ENCODE measurements at places on chromosomes 1 and 21.

GRCh38 chr21:44849616-44850130 lies 23.8 kb downstream of the PTTG1IP start:
- no peak for DNase-seq

DNA sequence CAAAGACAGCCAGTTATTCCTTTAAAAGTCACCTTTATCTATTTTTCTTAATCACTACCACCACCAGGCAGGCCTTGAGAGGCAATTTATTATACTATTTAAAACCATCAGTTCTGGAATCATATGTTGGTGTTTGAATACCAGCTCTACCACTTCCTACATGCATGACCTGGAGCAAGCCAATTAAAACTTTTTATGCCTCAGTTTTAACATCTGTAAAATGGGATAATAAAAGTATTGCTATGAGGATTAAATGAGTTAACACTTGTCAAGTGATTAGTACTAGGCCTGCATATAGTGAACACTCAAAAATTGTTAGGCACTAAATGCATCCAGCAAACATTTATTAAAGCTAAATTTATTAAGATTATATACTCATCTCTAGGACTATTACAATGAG lies 49.2 kb upstream of the ADORA3 start:
- no peak for DNase-seq

- DNase-seq = no peak
Measured at GRCh38 chr1:237542525-237543418, 347.9 kb downstream of the ZP4 start.

- DNase-seq = no peak
Measured at GRCh38 chr1:111837393-111837792, 81.7 kb downstream of the DDX20 start.

DNA sequence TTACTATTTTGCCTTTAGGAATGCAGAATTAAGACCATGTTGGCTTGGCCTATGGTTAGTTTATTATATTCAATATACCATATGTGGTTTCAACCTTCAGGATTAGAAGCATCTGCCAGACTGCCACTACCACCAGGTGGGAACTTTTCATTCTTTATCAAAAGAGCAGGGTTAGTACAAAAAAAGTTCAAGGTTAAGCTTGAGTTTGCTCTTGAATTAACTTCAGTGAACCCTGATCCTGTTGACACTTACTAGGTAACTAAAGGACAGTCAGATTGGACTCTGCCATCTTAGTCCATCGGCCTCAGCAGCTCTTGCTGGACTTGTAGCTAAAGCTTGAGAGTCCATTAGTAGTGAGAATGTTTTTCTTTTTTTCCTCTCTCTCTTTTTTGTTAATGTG lies 22.1 kb downstream of the CLIC4 start:
- DNase-seq = no peak

- DNase-seq = peak; percentile 79
Measured at GRCh38 chr21:44892536-44893277, 19.2 kb upstream of the PTTG1IP start.

- no peak for DNase-seq
Measured at GRCh38 chr21:26555540-26556146, 17.4 kb downstream of the CYYR1 start.

- DNase-seq = no peak
Measured at GRCh38 chr1:59609245-59609644, 205.5 kb upstream of the HOOK1 start.

DNA sequence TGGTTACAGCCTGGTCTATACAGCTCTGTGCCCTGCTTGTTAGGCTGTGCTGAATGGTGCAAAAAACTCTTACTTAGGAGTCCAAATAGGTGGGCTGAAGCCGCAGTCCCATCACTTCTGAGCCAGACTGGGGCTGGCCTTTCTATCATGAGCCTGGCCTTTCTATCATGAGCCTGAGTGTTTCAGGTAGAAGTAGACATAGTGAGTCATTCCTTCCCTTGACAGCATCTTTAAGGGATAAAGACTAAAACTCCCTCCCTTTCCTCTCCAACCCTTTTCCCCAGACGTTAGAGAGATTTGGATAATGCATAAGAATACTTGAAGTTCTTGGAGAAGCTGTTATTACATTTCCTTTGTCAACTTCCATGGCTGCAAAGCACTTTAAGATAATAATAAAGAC lies 46.5 kb upstream of the PARP1 start:
- no peak for DNase-seq

DNA sequence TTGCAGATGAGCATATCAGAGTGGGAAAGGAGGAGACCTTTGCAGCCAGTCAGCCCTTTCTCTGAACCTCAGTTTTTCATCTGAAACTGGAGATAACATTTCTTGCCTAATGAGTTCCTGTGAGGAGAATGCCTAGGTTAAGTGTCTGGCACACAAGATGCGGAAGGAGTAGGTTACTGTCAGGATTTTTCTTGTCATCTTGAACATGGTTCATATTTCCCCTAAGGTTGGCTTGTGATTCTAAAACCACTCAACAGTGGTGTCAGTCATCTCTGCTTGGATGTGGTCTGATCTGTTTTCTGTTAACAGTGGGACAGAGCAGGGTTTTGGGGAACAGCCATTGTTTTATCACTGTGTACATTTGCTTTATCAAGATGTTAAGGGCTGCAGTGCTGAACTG lies 70.6 kb downstream of the TGFB2 start:
- DNase-seq = no peak

All from hematopoietic multipotent progenitor cell treated with erythropoietin and hydrocortisone succinate and interleukin-3 and kit ligand, for 17 days (in vitro differentiated cells).